NCI-H1417 treated with DMSO at 0.1 percent for 48 hours (cell line): ENCODE measurements at places on chromosomes 3 and 15.

DNA sequence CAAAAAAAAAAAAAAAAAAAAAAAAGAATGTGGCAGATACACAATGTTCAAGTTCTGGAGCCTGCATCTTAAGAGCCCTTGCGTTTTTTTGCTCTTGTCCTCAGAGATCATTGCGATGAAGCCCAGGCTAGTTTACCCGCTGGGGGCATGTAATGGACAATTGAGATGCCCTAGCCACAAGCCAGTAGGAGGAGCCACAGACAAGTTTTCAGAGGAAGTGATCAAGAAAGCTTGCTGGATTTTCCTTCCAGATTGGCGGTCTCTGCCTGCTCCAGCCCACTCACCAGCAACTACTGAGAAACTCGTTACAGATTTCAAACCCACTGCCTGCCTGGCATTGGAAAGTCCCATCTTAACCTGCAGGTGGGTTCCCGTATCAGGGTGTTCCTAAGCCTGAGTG lies 192.1 kb upstream of the EOMES start:
- DNase-seq, result no peak

DNA sequence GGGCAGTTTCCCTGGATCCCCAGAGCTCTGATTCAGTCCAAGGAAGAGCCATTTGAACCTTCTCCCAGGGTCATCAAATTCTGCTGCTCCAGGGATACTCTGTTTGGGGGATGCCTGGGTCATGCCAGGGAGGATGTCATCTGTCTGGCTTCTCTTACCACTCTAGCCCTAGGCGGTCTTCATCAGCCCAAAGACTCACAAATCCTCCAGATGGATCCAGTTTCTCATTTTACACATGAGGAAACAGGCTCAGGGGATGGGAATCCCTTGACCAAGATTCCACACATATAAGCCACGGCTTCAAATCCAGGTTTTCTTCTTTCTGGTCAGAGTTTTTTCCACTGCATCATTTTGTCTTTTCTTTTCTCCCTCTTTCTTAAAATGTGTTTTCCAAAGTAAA lies 36.7 kb downstream of the SLC28A1 start:
- DNase-seq, result no peak

GRCh38 chr3:149717391-149718056 lies 34.8 kb downstream of the COMMD2 start:
- DNase-seq, result peak; percentile 13

DNA sequence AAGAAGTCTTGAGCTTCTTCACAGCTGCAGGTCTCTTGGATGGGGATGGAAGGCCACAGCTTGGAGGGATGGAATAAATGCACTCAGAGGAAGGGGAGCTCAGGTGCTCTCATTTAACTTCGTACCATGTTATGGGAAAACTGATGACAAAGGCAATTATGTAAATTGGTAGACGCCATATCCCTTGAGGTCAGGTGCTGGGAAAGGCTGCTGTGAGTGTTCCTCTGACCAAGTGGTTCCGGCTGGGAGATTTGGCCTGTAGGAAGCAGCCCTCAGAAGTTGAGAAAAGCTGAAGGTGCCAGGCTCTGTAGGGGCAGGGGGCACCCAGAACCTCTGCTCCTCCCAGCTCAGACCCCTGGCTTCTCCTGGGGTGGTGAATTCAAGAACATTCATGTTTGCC lies 47.1 kb downstream of the FAH start:
- DNase-seq, result no peak

GRCh38 chr3:56629451-56629850 lies 53.6 kb downstream of the TASOR start:
- DNase-seq, result no peak

DNA sequence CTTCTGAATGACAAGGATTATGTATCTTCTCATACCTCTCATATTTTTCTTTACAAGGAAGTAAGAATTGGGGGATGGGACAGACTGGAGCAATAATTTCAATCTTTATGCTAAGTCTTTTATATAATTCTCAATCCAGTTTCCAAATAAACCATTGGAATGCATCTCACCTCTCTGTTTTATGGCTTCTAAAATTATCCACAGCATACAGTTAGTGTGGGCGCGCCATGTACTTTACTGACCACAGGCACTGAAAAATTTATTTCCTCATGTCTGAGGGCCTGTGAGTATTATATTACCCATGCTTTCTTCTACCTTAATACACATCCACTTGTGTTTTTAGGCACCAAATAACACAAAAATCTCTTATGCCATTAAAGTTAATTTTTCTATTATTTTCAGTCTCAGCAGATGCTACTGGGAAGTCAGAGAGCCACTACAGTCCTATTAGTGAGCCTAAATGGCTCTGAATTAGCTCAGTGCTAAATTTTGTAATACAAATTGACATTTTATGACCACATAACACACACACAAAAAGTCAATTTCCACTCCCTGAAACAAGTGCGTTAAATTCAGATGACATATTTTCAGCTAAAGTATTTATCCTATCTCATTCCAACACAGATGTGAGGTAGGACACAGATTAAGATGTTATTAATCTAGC lies 39.3 kb downstream of the SLITRK3 start:
- DNase-seq, result no peak

DNA sequence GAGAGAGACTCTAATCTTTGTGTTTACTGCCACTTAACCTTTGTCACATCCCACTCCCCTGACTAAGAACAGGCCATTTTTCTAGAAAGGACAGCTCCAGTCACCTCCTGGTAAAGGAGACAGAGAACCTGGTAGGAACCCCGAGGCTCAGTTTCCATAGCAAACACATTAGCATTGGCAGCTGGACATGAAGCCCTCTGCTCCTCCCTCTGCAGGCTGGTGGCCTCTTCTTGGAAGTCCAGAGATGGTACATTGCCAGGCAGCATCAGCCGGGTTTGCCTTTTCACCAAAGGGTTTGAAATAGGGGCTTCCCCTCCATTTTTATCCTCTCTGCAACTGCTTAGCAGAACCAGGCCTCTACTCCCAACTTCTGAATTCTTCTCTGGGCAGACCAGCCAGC lies 213.4 kb upstream of the SEMA6D start:
- DNase-seq, result no peak

DNA sequence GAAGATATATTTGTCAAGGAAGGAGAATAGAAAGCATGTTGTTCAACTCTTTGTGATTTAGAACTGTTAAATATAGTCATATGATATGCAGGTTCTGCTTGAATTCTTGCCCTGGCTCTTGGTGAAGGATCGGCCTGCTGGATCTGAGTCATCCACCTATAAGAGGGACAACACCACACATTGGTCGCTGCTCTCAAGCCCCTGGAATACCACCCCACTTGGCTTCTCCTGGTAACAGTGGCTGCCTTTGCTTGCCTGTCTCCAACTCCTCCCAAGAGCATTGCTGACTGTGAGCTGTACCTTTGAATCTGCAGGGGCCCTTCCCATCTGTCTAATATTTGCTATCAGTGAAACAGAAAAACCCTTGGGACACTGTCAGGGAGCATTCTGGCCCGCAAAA lies 78.9 kb upstream of the DGKG start:
- no peak for DNase-seq

GRCh38 chr3:195226445-195226844 lies 44.5 kb downstream of the XXYLT1 start:
- DNase-seq, result no peak

- no peak for DNase-seq
Measured at GRCh38 chr15:91894606-91895005, 41.1 kb downstream of the SLCO3A1 start.

DNA sequence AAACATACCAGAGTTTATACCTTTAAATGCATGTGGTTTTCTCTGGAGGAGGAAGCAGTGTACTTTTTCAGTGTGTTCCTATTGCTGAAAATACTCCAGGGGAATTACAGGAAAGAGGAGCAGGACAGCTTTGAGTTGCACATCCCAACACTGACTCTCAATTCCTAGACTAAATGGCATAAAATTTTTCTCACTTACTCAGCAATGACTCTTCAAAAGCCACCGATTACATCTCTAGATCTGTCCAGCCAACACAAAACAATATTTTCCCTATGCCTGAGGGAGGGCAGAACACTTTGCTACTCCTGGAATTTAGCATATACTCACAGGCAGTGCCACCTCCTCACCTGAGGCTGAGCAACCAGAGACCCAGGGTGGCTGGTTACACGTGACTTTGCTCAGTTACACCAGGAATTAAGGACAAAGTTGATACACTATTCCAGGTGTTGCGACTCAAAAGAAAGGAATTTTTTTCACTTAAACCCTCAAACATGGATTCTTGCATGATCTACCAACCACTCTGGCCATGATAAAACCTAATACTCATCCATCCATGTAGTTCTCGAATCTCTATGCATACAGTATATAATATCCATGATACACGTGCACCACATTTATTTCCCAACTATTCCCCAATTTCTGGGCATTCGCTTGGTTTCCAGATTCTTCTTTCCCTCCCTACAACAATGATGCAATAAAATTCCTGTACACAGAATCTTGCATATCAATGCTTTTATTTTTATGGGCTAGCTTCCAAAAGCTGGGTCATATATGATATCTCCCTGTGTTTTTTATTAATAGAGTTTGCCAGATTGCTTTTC lies 194.6 kb downstream of the THRB start:
- no peak for DNase-seq

DNA sequence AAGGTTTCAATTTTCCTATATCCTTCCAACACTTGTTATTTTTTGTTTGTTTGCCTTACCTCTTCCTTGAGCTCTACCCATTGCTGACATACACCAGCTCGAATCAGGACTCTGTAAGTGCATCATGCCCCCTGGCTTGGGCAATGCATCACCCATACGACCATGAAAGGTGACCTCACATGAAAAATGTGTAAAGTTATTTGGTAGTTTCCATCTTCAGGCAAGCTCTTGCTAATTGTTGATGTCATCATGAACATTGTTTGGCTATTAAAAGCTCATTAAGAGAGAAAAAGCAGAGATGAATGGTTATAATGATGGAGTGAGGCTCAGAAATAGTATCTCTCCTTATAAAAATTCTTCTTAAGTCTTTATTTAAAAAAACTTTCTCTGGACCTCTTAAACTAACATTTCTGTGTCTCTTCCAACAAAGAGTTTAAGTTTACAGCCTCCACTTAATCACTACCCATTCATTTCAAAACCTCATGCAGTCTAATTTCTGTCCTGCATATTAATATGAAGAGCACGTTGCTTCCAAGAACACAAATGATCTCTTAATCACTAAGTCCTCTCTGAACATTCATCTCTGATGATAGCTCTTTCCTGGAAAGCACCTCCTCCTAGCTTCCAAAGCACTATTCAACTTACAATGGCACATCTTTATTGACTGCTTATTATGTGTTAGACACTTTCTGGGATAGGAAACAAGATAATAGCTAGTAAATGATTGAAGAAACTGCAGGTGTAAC lies 236.3 kb downstream of the NFKBIZ start:
- DNase-seq, result no peak

GRCh38 chr3:115498898-115499297 lies 124.4 kb upstream of the GAP43 start:
- no peak for DNase-seq

DNA sequence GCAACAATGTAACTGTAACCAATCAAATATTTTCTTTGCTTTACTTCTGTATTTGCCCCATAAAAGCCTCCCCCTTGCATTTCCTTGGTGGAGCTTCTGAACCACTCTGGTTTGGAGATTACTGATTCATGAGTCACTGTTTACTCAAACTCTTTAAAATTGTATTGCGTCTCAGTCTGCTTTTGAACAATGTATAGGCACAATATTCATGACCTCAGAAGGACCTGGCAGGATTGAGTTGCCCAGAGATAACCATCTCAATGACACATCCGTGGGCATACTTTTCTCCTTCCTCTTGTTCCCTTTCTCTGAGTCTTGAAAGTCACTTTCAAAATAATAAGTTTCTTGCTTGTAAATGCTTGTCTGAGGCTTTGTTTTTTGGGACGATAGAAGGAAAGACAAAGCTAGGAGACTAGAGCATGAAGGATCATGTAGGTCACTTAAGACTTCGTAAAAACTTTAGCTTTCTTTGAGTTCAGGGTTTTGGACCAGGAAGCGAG lies 57.1 kb upstream of the POU1F1 start:
- no peak for DNase-seq

DNA sequence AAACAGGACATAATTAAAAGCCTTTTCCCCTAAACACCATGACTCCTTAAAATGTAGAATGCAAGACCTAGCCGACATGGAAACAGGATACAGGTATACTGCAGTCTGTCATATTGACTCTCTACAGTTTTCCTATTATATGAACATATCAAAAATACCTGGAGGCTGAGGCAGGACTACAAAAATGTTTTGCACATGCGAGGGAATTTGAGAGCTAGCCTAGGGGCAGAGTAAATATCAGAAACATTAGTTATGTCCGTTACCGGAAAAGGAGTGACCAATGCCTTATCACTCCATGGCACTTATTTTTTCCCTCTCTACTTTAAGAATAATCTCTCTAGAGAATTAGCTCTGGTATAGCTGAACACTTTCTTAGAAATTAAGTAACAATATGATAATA lies 732.3 kb downstream of the TUSC7 start:
- no peak for DNase-seq

DNA sequence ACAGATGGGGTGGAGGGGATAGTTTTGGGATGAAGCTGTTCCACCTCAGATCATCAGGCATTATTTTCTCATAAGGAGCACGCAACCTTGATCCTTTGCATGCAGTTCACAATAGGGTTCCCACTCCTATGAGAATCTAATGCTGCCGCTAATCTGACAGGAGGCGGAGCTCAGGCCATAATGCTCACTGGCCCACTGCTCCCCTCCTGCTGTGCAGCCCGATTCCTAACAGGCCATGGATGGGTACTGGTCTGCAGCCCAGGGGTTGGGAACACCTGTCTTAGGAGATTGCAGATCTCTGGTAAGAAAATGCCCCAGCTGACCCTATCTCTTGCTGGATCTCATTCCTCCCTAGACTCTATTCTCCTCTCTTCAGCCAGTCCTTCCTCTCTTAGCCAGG lies 6.8 kb downstream of the CSTA start:
- DNase-seq, result no peak

GRCh38 chr15:31305796-31306425 lies 20.7 kb upstream of the KLF13 start:
- no peak for DNase-seq

DNA sequence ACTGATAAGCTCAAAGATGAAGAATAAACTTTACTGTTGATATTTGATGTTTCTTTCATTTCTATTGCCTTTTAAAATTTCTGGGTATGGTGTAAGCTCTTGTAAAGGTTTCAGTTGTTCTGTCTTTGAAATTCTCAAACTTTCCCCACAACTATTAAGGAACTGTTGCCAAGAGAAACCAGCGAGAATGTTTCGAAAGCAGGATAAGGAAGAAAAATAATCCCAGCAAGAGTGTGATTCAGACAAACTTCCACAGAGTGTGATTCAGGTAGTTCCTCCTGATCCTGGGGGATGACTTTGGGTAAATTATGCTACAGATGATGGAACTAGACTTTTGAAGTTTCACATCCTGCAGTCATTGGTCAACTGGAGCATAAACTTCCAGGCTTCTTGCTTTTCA lies 632.0 kb downstream of the NSUN3 start:
- DNase-seq, result no peak
